Stimulated activated CD4-positive, alpha-beta T cell treated with anti-CD3 and anti-CD28 coated beads, TNF-alpha, amount 100 ng/mL, for 1 hour (primary cell): ENCODE measurements at places on chromosomes 4 and X.

GRCh38 chr4:175891851-175892250 is 79.8 kb upstream of the GPM6A start:
- no peak for DNase-seq

GRCh38 chr4:140837736-140838135 is 81.6 kb upstream of the TBC1D9 start:
- DNase-seq, result no peak

GRCh38 chr4:109395694-109396093 is 37.9 kb upstream of the SEC24B start:
- DNase-seq, result no peak

DNA sequence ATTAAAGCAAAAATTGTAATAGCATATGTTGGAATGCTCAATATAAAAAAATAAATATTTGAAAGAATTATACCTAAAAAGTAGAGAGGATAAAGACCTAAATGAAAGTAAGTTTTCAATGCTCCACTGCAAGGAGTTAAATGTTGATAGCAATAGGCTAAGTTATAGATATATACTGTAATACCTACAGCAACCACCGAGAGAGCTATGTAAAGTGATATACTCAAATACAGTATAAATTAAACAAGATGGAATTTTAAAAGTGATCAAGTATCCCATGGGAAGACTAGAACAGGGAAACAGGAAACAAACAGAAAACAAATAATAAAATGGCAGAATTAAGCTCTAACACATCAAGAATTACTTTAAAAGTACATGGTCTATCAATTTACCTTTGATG is 73.9 kb downstream of the CASP3 start:
- no peak for DNase-seq

DNA sequence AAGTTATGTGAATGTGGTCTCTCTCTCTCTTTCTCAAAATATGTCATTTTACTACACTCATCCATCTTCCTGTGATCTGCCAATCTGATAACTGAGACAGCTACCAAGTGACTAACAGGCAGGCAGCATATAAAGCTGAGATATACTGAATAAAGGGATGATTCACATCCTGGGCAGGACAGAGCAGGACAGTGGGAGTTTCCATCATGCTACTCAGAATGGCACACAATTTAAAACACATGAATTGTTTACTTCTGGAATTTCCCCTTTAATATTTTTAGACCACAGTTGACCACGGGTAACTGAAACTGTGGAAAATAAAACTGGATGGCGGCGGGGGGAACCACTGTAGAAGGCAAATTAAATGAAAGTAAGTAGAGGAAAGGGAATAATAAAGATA is 58.6 kb upstream of the DCTD start:
- no peak for DNase-seq
